CD4-positive, alpha-beta T cell treated with Interleukin-1 beta for 1 hour (primary cell): ENCODE measurements at places on chromosomes 5 and 9.

- no peak for DNase-seq
These were observed 7.3 kb downstream of the SH3RF2 start for GRCh38 chr5:145943674-145944121.

DNA sequence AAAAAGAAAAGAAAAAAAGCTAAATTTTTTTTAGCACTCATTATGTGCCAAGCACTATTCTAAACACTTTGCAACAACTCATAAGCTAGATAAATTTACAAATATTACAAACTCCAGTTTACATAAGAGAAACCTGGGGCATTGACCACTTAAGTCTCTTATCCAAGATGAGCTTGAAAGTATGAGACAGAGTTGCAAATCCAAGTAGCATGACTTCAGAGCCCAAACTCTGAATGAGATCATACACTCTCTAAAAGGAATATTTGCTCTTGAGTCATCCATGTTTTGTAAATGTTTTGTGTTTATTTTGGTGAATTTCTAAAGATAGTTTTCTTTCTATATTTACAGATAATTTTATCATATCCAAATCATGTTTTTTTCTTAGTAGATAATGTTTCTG is 4.0 kb upstream of the SHOC1 start:
- no peak for DNase-seq

DNA sequence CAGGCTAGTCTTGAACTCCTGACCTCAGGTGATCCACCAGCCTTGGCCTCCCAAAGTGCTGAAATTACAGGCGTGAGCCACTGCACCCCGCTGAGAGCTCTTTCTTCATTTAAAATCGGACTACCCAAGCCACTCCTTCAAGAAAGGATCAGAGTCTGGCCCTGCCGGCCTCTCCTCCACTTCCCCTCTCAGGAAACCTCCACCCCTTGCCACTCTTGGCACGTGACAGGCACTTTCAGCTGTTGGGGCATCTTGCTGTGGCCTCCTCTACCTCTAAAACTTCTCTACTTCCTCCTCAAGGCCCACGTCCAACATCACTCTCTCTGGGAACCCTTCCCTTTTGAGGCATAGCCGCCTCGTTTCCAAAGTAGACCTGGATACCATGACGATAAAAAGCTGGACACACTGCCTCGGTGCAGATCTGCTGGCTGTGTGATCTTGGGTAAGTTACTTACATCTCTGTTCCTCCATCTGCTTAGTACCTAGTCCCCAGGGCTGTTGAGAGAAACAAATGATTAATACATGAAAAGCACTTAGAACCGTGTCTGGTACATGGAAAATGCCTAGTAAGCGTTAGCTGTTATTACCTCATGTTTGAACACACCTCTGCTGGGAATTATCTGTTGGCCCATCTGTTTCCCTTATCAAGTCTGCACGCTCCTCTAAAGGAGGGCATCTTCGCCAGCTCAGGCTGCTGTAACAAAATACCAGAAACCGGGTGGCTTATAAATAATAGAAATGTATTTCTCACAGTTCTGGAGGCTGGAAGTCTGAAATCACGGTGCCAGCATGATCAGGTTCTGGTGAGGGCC is 55.3 kb downstream of the SMIM23 start:
- DNase-seq, result peak; percentile 23

- no peak for DNase-seq
These were observed 4.2 kb downstream of the KCNIP1 start for GRCh38 chr5:170508036-170508435.

DNA sequence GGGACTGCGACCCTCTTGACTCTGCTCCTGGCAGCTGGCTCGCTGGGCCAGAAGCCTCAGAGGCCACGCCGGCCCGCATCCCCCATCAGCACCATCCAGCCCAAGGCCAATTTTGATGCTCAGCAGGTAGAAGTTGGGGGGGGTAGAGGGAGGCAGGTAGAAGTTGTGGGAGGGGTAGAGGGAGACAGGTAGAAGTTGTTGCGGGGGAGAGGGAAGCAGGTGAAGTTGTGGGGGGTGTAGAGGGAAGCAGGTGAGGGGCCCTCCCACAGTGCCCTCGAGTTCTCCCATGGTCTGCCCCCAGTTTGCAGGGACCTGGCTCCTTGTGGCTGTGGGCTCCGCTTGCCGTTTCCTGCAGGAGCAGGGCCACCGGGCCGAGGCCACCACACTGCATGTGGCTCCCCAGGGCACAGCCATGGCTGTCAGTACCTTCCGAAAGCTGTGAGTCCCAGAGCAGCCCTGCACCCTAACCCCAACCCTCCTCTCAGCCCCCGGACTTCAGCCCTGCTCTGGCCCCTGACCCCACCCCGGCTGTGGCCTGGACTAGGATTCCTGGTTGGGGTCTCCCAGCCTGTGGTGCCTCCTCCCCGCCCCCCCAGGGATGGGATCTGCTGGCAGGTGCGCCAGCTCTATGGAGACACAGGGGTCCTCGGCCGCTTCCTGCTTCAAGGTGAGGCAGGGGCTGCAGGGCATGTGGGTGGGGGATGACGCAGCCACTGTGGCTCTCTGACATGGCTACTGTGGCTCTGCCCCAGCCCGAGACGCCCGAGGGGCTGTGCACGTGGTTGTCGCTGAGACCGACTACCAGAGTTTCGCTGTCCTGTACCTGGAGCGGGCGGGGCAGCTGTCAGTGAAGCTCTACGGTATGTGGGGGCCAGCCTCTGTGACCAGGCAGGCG is 537 bp downstream of the C8G start:
- DNase-seq, result no peak
